ENCODE measurements at places on chromosomes 1 and 21.

GRCh38 chr1:84152649-84153056 lies 8.6 kb downstream of the PRKACB start:
- DNase-seq = peak; percentile 69

GRCh38 chr1:179206812-179207211 lies 22.7 kb downstream of the ABL2 start:
- DNase-seq = no peak

GRCh38 chr1:147627435-147628110 lies 42.8 kb downstream of the ACP6 start:
- DNase-seq = peak; percentile 29

DNA sequence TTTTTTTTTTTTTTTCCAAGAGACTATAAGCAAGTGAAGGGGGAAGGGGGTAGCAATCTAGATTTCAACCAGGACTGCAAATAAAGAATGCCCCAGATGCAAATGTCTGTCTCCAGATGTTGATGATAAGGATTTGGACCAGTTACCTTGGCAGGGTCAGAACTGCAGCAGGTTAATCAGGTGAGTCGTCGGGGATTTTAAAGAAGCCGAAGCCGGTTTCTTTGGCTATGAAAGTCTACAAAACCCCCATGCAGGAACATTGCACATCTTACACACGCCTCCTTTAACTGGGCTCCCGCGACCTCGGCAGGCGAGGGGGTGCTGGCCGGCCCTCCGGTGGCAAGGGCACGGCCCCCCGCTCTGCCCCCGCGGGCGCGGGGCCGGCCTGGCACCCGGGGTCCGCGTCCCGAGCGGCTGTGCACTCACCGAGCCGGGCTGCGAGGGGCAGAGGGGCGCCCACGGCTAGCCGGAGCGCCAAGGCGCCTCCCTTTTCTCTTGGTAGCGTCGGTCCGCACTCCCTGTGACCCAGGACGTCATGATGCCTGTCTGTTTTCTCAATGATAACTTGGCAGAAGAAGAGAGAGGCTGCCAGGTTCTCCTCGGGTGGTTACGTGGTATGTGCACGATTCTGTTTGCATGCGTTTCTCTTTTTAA lies 366.3 kb upstream of the ESRRG start:
- DNase-seq = peak; percentile 62

GRCh38 chr1:33117440-33118085 lies 36.6 kb downstream of the AZIN2 start:
- no peak for DNase-seq

Measured in kidney glomerular epithelial cell (primary cell).